GM04504 (cell line): ENCODE measurements at places on chromosomes 7 and 10.

GRCh38 chr7:115292381-115292780 is 370.5 kb downstream of the MDFIC start:
- no peak for DNase-seq

DNA sequence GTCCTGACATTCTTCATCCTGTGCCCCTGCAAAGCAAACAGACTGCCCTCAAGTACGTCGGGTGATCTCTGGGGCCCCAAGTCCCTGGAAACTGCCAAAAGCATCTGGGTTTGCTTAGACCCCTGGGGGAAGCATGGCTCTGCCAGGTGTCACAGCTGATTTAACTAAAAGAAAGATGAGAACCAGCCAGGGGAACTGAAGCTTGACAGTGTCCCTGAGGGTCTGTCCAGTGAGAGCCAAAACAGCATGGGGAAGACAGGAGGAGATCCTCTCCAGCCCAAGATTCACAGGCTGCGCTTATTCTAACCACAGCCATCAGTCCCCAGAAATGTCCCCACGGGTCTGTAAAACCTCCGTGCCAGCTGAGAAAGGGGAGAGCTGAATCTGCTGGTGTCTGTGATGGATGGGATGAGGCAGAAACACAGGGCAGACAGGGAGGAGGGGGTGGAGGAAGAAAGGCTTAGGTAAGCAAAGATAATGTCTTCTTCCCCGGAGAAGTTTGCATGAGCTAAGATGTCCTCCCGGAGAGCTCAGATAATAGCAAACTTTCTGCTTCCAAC is 21.3 kb downstream of the CCDC3 start:
- DNase-seq: no peak

DNA sequence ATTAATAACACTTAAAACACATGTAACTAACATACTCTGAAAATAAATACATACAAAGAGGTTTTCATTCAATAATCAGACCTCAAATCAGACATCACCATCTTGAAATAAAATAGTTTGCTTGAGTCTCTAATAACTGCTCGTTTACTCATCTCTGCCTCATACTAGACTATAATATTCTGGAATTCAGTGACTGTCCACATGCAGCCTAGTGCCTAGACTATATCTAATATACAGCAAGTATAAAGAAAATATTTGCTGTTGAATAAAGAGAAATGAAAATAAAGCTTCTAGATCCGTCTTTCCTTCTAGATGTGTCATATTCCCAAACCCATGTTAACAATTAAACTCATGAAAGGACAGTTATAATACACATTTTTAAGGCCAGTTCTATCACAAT is 236.3 kb upstream of the LRRN3 start:
- no peak for DNase-seq

- DNase-seq: no peak
Measured at GRCh38 chr10:131899695-131900349, 986 bp upstream of the PPP2R2D start.

- DNase-seq: no peak
Measured at GRCh38 chr10:71575451-71575850, 144.1 kb downstream of the C10orf105 start.

- no peak for DNase-seq
Measured at GRCh38 chr10:100746784-100747455, 1.5 kb downstream of the PAX2 start.

DNA sequence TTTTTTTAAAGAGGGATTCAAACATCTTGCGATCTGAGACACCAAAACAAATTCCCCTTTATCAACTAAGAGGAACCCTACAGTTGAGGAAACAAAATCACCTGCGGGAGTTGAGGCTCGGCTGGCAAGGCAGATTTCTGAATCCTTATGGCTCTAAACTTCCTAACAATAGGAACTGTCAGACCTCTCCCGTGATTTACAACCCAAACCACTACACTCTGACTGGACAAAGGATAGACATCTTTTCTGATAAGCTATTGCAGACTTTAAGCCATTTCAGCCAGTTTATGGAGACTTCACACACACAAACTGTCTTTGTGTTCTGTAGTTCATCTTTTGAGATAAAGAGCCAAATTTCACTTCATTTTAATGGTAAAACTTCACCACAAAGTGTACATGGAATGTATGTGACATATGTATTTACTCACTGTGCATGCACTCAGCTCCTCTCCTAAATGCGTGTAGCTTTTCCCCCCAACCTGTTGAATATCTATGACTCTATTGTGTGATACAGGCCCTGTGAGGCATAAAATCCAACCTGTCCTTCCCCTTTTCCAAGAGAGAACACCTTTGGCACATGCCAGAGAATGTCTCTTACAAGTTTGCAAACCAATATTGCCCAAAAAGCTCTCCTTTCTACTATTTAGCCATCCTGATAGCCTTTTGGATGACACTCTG is 15.4 kb upstream of the TSPAN13 start:
- no peak for DNase-seq
